NCI-H774 (cell line): ENCODE measurements at places on chromosomes 6 and 20.

DNA sequence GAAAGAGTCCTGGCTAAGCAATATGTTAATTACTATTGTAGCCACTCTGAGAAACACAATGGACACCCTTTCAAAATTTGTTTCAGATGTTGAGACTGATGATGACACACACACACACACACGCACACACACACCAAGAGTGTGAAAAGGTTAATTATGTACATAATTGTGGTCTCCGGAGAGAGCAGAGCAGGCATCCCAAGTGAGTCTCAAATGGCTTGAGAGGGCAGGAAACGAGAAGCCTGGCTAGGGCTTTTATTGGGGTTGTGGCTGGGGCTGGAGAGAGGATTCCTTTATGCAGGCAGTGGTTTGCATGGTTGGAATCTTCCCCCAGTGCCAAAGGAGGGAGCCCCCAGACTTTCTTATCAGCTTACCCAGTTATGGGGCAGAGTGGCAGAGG is 38.2 kb upstream of the NKX2-4 start:
- DNase-seq = no peak

DNA sequence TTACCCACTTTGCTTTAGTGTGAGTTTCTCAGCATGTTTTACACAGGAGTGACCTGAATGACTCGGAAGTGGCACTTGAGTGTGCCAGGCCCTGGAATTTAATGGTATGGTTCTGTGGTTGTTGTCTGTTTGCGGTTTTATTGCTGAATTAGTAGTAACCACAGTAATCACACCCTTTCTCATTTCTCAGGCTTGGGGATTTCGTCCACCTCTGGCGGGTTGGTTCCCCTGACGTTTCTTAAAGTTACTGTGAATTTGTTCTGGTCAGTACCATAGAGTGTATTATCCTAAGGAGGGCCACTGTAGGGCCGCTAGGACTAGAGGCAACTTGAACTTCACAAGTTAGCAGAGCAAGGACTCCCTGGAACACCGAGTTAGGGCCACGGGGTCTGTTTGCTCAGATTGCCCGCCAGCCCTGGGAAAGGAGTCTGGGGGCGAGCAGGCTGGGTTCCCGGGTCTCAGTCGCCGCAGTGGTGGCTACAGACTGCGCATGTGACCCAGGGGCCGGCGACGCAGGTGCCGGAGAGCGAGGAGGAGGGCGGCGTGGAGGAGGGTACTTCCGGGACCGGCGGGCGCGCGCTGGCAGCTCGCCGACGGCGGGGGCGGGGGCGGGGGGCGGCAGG is 546 bp upstream of the KLHL32 start:
- no peak for DNase-seq

GRCh38 chr6:99178168-99178567 is 171.3 kb downstream of the FAXC start:
- no peak for DNase-seq

DNA sequence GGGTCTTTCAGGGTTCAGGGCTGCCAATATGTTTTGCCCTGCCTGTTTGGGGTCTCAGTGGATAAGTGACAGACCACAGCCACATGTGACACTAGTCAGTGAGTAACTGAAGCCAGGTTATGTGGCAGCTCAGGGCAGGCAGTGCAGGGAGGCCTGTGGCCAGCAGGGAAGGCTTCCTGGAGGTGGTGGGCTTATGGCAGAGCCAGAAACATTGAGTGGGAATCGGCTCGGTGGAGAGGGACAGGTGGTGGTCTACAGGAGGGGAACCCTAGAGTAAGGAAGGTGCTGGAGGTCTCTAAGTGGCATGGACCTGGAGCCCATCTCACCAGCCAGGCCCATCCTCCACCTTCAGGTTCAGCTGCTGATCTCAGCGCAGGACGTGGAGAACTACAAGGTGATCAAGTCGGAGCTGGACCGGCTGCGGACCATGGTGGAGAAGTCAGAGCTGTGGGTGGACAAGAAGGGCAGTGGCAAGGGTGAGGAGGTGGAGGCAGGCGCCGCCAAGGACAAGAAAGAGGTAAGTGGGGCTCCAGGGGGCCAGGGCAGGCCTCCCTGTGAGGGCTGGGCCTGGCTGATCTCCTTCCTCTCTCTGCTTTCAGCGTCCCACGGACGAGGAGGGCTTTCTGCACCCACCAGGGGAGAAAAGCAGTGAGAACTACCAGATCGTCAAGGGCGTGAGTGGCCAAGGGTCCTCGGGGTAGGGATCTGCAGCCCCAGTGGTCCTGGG is 34.9 kb downstream of the UQCC2 start:
- DNase-seq = no peak

DNA sequence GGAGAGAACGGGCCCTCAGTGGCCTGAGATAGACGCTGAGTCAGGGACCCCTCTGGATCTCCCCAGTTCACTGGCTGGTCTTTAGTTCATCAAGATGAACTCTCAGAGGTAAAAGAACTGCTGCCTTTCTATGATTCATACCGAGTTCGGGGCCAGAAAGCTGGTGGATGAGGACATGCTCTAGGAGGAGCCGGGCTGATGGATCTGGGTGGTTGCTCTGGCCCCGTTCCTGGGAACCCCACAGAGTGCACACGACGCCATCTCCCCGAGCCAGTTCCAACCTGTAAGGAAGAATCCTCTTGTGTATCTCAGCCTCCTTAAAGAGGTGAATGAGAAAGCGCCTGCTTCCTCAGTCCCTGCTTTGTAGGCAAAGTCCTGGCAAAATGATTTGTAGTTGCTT is 142.6 kb upstream of the PDE10A start:
- DNase-seq = no peak
